Activated CD8-positive, alpha-beta memory T cell treated with anti-CD3 and anti-CD28 coated beads, Interleukin-2, amount 50 U/mL, for 4 hours (primary cell): ENCODE measurements at places on chromosomes 2 and 18.

- DNase-seq = no peak
These were observed 24.9 kb upstream of the PDCL3 start for GRCh38 chr2:100537918-100538317.

- DNase-seq = no peak
These were observed 308.5 kb downstream of the NOL4 start for GRCh38 chr18:33916200-33916599.

- no peak for DNase-seq
These were observed 144.4 kb upstream of the PIEZO2 start for GRCh38 chr18:11293794-11294193.

DNA sequence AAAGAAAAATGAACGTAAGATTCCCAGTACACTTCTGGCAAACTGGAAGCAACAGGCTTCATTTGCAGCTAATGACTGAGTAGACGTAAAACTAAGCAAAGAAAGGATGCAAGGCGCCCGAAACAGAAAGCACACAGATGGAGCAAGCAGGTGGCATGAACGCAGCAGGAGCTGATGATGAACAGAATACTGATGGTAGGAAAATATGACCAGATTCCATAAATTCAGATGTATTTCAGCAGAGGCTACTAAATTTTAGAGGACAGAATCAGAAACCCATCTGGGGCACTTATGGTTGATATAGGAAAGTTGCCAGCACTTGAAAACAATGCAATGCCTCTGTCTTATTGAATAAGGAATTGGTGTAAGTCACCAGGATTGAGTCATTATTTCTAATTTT is 658.7 kb upstream of the LINC00305 start:
- no peak for DNase-seq

DNA sequence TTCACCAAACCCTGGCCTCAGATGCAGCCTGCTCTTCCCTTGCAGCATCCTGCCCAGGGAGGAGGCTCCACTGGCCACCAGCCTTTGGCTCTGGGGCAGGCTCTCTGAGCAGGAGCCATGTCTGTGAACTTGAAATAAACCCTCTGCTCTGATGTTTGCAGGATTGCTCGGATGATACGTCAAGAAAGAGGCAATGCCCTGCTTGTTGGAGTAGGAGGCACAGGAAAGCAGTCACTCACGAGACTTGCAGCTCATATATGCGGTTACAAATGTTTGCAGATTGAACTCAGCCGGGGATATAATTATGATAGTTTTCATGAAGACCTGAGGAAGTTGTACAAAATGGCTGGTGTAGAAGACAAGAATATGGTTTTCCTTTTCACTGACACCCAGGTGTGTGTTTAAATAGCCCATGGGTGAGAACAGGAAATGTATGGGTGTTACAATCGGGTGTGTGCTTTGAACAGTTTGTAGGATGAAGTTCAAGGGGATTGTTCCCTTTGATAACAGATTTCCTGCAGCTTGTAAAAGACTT is 177.9 kb downstream of the DNAH6 start:
- no peak for DNase-seq

GRCh38 chr18:10313016-10313342 is 141.5 kb upstream of the APCDD1 start:
- no peak for DNase-seq

DNA sequence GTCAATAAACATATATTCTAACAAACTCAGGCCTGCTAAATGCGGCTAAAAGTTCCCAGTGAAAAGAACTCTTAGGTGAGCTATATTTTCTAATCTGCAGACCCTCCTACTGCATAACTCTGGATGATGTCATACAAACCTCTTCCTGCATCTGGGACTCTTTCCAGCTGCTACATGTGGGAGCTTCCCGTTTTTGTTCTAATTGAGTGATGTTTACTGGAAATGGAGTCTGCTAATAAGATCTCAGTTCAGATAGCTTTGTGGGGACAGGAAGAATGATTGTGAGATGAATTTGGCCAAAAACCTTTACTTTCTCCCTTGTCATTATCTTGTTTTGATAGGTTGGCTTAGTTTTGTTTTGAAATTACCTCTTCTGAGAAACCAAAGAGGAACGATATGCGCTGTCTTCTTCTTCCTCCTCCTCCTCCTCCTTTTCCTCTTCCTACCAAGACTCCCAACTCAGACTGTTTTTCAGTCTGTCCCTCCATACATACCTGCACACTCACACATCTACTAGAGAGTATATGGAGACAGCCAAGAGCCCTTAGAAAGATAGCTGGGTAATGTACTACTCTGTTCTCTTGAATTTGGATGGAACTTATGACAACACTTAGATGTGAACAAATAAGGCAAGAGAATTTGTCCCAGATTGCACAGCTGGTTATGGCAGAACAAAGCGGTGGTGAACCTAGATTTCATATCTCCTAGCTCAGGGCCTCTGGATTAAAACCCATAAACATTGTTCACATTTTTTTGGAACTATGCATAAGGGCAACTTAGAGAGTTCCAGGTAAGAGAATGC is 39.8 kb upstream of the AAK1 start:
- DNase-seq = no peak

DNA sequence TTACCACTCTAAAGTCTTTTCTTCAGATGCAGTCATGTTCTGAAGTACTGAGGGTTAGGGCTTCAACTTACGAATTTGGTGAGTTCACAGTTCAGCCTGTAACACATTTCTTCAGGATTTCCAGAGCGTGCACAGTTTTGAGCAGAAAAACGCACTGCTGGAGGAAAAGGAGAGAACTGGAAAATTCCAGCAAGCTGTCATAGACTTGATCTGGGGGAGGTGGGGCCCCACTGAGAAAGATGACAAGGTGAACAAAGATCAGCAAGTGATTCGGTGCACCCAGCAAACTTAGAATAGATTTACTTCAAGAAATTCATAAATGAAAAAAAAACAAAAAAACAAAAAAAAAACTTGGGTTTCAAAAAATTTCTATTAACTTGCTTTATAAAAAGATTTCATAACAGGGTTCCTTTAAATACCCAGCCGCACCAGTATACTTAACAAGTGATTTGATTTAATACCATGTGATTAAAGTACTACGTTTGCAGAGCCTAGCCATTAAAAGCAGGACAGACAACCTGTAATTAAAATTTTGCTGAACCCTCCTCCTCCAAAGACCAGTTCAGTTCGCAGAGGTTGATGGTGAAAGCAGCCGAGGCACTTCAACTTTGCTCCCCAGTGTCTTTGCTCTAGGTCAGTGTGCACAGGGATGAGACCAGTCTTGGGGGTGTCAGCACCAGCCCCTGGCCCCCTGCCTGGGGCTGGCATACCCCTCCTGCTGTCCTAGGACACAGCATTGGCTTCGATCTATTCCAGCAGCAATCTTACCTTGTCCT is 30.5 kb downstream of the CTIF start:
- DNase-seq = no peak
